ENCODE measurements at places on chromosomes 3 and 15.

DNA sequence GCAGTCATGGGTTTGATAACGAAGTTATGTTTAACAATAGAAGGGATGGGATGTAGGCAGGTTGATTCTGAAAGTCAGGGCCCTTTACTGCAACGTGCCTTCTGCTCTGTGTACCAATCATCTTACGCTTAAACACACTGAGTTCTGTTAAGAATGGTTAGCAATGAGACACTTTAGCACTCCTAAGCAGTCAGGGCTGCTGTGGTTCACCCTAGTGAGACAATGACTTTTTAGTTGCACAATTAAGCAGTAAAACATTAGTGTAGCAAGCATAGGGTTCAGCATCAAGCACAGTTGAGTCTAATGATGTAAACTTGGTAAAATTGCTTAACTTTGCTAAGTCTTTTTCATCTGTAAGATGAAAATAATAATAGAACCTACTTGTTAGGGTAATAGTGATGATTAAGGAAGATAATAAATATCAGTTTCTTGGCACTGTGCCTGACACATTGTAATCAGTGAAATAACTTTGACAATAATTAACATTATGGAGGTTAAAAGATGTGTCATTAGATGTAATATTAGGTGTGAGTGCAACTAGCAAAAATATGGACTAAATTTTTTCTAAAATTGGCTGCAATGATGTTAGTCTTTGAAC, 484.2 kb upstream of the THBS1 start:
- DNase-seq, result no peak

DNA sequence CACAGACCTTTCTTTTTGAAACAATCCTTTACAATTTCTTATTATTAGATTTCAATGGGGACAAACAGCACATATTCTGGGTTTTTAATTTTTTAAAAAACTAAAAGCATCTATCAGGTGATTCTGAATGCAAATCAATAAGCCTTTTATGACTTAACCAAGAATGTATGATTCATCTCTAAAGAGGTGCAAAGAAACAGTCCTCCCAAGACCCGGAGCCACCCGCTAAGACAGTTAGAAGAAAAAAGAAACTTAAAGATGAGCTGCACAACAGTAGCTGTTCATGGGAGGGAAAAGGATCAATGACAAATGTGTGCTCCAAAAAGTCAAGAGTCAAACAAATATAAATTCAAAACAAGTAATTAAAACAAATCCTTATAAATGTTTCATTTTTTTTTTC, 319.5 kb downstream of the THSD4 start:
- no peak for DNase-seq

GRCh38 chr15:57468486-57468885, 92.2 kb downstream of the CGNL1 start:
- DNase-seq, result no peak

DNA sequence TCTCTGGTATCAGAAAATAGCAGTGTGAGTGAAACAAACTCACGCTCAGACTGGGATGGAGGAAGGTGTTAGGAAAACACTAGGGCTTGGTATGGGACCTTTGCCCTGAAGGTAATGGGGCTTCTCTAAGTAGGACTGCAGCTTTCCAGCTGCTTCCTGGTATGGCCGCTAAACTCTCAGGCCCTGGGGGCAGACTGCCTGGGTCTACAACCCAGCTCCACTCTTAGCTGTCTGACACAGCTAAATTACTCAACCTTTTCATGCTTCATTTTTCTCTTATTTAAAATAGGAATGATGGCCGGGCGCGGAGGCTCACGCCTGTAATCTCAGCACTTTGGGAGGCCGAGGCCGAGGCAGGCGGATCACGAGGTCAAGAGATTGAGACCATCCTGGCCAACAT, 5.2 kb upstream of the YEATS2 start:
- DNase-seq, result no peak

- DNase-seq, result no peak
Measured at GRCh38 chr15:68990992-68991500, 23.4 kb upstream of the NOX5 start.

- no peak for DNase-seq
Measured at GRCh38 chr3:152272771-152273242, 4.1 kb downstream of the MBNL1 start.

GRCh38 chr3:181713676-181714612, 2.2 kb downstream of the SOX2 start:
- no peak for DNase-seq

- no peak for DNase-seq
Measured at GRCh38 chr3:52393959-52394670, 50.8 kb downstream of the SEMA3G start.

DNA sequence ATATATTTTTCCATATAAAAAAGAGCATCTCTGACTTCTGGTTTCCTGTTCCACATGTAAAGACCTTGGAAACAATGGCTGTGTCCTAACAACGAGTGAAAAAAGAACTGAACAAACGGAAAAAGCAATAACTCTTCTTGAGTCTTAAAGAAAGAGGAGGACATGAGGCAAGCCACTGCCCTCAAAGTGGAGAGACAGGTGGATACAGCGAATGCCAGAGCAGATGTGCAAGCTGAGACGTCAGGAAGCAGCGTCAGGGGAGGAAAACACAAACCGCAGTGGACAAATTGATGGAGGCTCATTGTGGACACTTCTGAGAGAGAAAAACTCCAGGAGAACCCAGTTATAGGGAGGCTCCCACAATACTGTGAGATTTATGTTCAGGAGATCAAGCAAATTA, 208.0 kb upstream of the MME start:
- DNase-seq, result no peak

- DNase-seq, result no peak
Measured at GRCh38 chr3:5136211-5136918, 14.3 kb downstream of the ARL8B start.

DNA sequence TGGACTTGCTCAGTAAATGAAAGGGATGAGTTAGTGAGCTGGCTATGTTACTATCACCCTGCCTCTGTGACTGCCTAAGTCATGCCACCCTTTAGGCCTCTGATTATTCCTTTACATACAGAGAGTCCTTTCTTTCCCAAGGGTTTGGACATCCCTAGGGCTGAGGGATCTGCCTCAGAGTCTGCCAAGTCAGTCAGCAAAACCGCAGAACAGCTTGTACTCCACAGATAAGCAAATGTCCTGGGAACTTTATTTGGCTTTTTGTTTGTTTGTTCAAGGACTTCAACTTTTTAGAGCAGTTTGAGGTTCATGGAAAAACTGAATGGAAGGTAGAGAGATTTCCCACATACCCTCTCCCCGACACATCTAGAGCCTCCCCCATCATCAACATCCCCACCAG, 82.6 kb upstream of the TRIM42 start:
- no peak for DNase-seq

DNA sequence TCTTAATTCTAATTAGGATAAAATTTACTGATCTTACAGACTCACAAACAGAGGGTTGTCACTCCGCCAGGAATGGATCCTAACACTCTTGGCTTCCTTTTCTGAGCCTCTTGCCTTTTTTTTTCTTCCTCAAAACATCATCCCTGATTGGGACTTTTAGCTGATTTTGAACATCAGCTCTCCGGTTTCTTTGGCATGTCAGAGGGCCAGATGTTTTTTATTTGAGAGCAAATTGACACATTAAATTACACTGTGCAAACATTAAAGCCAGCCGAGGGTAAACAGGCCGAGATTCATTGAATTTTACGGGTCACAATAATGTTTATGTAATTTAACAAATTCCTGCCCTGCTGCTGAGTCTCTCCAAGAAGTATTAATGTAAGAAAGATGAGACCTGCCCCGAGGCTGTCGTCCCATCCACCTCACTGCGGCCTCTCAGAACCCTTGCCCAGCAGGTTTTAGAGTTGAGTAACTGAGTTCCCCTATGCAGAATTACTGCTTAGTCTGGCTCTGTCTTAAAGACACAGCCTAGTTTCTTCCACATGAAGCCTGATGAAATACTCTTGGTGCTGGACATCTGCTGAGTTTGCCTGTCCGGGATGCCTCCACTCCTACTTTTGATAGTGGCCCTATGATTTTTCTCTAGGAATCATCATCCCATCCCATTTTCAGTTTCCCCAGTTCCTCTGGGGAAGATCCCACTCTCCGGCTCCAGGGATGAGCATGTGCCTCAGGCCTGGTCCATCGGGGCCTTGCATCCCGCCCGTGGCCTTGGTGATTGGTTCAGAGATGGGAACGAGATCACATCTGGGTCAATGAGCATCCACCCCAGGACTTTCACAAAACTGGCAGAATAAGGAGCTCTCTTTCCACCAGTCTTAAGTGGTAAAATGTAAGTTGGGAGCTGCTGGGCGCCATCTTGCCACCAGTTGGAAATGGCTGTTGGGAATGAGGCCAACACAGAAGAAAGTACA, 226.6 kb upstream of the TLE3 start:
- no peak for DNase-seq

DNA sequence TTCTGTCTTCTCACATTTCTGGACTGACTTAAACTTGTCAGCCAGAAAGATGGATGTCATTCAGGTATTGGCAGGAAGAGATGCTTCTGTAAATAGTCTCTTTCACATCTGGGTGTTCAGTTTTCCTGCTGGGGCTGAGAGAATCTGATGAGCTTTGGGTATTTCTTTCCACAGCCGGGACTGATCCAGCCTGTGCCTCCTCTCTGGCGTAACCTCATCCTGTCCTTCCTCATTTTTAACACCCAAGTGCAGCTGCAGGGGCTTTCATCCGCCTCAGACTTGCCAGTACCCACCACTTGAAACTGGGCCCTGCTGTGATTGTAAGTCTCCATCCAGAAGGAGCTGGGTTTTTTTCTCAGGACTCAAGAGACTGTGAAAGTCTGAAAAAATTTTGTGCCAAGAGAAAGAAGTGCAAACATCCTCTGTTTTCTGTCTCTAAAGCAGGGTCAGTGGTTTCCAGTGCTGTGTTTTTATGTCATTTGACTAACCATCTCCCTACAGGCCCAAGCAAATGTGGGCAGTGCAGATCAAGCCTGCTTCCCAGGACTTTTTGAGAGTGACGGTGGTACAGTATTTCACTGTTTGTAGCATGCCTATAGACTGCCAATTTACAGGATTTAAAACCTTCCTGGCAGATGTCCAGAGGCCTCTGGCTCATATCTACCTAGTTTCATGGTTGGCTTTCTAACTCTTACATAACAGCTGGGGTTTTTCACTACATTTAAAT, 342.7 kb downstream of the PTPRG start:
- no peak for DNase-seq

DNA sequence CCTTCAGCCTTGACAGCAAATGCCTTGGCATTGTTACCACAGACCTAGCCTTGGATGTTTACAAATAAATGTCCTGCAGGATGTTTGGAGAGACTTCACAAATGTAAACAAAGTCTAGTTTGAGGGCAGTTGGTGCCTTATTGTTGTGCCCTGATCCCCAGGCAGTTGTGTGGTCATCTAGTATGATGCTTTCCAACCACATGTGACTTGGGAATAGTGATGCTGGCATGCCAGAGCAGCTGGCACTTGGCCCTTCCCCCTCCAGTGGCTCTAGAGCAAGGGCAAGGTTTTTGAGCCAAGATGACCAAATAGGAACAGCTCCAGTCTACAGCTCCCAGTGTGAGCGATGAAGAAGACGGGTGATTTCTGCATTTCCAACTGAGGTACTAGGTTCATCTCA, 258.2 kb downstream of the ADAMTS17 start:
- no peak for DNase-seq

- no peak for DNase-seq
Measured at GRCh38 chr15:55989383-55989782, 4.0 kb downstream of the NEDD4 start.

- DNase-seq, result no peak
Measured at GRCh38 chr15:101686718-101687117, 34.5 kb upstream of the TM2D3 start.

DNA sequence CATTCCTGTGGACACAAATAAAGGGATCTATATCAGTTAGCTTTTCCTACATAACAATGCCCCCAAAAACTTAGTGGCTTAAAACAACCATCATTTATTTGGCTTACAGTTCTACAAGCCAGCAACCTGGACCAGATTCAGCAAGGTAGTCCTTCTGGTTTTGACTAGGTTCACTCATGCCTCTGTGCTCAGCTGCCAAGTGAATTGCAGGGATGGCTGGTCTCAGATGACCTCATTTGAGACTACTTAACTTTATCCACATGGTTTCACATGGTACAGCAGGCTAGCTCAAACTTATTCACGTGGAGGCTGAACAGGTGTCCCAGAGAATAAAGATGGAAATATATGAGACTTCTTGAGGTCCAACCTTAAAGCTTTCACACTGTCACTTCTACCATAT, 119.3 kb upstream of the BFSP2 start:
- DNase-seq, result no peak

- no peak for DNase-seq
Measured at GRCh38 chr15:59131969-59132562, 27.1 kb downstream of the CCNB2 start.

DNA sequence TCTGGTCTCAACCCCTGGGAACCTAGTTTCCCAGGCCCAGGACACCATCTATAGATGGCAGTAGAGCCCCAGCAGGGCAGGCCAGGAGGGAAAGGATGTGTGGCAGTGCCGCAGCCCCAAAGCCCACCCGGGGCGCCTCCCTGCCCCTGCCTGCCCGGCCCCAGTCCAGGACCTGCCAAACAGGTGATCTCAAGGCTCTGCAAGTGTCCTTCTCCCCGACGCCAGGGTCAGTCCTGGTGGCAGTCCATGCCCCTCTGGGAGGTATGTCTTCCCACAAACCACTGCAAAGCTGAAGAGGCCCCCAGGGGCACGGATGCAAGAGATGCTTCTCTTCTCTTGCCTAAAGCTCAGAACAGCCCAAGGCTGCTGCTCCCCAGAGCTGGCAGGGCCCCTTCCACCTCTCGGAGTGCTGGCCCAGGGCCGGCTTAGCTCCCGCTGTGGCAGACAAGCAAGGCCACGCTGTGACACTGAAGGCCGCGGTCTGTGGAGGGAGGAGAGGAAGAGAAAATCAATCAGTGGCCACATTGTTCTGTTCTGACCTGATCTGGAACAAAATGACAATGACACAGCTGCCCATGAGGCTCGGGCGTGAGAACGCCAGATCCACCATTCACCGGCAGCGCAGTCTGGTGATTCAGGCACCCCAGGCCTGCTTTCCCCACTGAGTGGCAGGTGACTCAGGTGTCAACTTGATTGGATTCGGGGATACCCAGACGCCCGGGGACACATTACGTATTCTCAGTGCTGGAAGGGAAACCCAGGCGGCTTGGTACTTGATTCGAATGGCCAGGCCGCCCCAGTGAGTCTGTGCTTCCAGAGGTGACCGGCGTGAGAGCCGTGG, 34.0 kb downstream of the KLHL25 start:
- no peak for DNase-seq

DNA sequence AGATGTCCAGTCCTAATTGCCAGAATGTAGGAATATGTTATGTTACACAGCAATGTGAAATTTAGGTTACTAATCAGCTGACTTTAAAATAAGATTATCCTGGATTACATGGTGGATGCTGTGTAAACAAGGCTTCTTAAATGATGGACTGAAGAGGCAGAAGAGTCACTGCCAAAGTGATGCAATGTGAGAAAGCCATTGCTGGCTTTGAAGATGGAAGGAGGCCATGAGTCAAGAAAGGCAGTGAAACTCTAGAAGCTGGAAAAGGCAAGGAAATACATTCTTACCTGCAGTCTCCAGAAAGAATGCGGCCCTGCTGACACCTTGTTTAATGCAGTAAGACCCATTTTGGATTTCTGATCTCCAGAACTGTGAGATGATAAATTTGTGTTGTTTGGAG, 179.1 kb upstream of the ZPLD1 start:
- no peak for DNase-seq

- no peak for DNase-seq
Measured at GRCh38 chr3:185797993-185798830, 26.6 kb downstream of the IGF2BP2 start.

GRCh38 chr15:38670128-38671005, 105.8 kb upstream of the RASGRP1 start:
- DNase-seq, result no peak

All from NCI-H2107 (cell line).